ENCODE measurements at places on chromosomes 4 and X.

- DNase-seq = no peak
Measured at GRCh38 chr4:75344915-75345314, 169.3 kb downstream of the RCHY1 start.

GRCh38 chr4:124104628-124105027, 607.9 kb downstream of the ANKRD50 start:
- DNase-seq = no peak

GRCh38 chr4:85569730-85570299, 94.9 kb downstream of the ARHGAP24 start:
- no peak for DNase-seq

GRCh38 chrX:9609987-9610386, 145.1 kb downstream of the TBL1X start:
- no peak for DNase-seq

DNA sequence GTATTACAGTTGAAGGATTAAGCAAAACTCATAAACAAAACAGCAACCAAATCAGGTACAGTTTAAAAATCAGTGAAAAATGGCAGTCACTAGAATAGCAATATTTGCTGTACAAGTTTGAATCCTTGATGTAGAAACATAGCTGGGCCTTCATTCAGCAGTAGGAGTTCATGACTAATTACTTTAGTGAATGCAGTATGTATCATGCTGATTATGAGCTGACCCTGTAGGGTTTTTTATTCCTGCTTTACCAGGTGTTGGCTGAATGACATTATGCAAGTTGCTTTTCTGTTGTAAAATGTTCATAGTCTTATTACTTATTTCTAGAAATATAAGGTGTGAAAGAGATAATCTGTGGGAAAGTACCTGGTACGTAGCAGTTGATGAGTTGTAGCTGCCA, 179.6 kb downstream of the CCSER1 start:
- DNase-seq = no peak

GRCh38 chr4:5629542-5629941, 78.8 kb downstream of the EVC2 start:
- DNase-seq = no peak

DNA sequence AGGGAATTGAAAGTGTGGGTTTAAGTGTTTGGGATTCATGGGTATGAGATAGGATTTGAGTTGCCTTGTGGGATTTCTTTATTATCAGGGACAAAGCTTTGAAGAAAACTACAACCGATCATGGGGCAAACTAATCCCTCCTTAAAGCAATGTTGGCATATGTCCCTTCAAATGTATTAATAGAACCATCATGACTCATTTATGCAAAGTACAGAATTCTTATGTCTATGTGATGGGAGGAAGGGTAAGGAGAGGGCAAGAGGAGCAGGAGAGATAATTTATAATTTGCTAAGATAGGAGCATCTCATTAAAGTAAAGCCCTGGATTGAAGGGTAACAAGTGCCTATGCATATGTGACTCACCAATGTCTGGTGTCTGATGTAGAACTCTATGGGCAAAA, 94.2 kb downstream of the PHEX start:
- no peak for DNase-seq

GRCh38 chr4:107997794-107998193, 8.1 kb downstream of the HADH start:
- no peak for DNase-seq

DNA sequence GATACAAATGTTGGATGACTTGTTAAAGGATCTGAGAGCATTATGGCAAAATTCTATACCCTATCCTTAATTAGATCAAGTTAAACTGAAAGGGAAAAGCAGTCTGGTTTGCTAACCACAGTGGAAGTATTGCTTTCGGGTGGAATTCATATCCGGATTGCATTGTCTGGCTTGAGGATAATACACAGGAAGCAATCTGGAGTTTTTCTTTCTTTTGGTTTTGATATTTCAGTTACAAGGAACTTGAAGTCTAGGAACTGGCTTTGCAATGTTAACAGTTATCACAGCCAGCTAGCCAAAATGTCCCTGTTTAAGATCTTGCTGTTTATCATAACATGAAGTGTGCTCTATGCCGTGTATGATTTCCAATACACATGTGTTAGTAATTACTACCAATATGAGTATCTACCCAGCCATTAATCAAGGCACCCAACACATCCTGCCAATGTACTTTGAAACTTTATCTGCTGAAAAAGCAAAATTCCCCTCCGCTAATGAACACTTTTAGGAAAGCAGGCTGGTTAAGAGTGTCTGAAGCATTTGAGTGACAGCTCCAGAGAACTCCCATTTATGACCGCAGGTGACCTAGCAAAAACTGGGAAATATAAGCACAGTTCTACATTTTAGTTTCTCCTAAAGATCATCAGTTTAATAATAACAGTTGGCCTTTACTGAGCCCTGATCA, 146.4 kb downstream of the PALLD start:
- DNase-seq = no peak

- no peak for DNase-seq
Measured at GRCh38 chr4:28772066-28772465, 1911.4 kb downstream of the STIM2 start.

GRCh38 chrX:56564164-56564885, 898 bp downstream of the UBQLN2 start:
- no peak for DNase-seq

- no peak for DNase-seq
Measured at GRCh38 chr4:25310803-25311166, 1.8 kb upstream of the ZCCHC4 start.

All from GM12891 (cell line).